ENCODE measurements at places on chromosomes 7 and 10.

- DNase-seq, result no peak
Observed at GRCh38 chr7:47782022-47782421, 166.2 kb downstream of the PKD1L1 start.

DNA sequence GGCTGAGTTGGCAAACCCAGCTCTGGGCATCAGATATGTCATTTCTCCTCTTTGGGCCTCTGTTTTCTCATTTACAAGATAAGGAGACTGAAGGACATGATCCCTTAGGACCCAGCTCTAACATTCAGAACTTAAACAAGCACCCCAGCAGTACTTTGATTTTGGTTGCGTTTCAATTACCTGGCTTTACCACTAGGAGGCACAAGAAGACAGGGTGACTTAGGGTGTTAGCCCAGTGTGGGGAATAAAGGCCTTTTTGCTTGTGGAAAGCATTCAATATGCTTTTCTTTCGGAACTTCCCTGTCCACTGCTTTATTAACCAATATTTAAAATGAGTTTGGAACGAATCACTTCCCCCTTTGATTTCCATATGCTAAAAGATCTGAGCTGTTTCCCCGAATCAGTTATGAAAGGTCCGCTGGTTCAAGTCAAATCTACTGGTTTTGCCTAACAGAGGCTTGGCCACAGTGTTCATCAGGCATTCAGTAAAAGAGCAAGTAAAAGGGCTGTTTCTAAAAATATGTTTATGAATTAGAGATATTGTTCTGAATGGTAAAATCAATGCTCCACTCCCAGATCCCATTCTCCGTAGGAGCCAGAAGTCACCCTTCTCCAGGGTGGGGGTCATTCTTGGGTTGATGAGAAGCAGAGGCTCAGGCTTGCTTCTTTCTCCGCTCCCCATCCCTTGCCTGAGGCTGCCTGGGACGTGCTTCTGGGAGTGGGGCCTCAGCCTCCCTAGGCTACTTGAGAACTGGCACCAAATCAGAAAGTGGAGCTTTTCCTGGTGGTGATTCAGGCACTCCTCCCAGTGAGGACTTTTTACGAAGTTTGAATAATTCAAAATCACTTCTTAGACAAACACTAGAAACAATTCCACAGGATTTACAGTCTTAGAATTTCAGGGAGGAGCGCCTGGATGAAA, 105.5 kb downstream of the MYOF start:
- DNase-seq, result no peak

DNA sequence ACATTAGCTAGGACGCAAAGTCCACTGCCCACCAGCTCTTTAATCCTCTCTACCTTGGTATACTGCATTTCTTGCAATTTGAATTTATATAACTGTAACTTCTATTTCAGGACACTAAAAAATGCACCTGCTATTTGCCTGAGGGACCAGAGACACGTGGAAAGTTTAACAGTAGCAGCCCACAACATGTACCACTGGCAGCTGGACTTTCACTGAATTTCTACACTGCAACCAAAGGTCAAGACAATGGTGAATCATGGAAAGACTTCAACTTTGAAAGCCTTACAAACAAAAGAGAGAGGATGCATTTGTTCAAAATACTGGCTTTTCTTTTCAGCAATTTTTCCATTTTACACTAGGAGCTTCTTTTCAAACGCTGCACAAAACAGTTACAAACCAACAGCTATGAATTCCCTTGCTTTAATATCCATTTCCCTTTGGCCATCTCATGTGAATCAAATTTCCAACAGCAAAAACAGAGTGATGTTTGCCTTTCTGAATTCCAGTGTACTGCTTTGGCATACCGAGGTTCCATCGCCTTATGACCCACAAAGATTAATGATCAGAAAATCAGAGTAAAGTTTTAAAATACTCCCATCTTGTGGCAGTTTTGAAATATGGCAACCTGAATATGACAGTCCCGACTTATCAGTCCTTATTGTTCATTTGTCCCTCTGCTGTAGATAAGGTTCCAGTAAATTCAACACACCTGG, 29.9 kb upstream of the HNRNPH3 start:
- DNase-seq, result no peak

- DNase-seq, result no peak
Observed at GRCh38 chr7:40922316-40922670, 780.6 kb downstream of the INHBA start.

DNA sequence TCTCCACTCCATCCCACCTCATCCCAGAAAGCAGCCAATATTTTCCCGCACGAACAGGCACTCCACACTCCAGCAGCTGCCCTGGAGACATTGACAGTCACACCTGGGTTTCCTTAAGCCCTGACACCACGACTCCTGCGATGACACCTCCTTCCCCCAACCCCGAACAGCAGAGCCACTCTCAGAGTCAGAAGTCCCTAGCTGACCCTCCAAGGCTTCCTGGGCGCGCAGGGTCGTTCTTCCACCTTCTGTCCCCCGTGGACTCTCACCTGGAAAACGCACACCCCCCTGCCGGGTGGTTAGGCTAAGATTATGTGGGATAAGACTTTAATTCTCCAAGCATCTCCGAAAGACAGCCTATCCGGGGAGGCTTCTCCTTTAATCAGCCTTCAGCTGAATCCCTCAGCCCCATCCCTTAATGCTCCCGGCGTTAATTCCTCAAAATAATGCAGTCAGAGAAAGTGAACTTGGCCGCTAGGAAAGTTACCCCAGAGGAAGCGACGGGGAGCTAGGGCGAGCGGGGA, 1.1 kb downstream of the DENND11 start:
- DNase-seq, result no peak

GRCh38 chr7:108014747-108015682, 12.1 kb upstream of the LAMB1 start:
- no peak for DNase-seq

DNA sequence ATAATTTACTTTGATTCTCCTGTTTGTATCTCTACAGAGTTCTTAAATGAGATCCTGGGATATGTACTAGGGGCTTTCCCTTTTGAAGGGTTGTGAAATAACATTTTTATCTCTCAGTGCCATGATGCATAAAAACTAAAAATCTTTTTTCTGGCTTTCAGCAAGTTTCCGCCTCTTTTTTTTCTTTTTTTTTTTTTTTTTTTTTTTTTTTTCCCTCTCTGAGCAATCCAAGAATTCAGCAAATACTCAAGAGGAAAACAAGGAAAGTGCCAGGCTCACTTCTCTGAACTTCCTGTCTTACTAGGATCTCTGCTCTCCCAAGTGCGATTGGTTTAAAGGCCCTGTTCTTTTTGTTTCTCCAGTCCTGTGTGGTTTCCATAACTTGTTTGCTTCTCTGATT, 79.9 kb downstream of the HYCC1 start:
- no peak for DNase-seq

DNA sequence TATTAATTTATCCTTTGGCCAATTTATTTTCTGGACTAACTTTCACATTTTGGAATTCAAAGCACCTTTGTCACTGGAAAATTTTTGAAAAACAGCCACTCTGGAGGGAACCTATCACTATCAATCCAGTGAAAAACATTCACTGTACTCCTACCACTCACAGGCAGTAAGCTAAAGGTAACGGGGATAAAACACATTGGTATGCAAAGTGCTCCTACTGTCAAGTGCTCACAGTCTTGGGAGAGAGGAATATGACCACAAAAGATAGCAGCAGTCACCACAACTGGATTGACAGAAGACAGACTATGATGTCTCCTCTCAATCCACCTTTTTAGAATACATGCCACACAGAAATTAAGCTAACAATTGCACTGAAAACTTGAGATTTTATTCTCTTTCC, 13.3 kb downstream of the GSAP start:
- DNase-seq, result no peak

DNA sequence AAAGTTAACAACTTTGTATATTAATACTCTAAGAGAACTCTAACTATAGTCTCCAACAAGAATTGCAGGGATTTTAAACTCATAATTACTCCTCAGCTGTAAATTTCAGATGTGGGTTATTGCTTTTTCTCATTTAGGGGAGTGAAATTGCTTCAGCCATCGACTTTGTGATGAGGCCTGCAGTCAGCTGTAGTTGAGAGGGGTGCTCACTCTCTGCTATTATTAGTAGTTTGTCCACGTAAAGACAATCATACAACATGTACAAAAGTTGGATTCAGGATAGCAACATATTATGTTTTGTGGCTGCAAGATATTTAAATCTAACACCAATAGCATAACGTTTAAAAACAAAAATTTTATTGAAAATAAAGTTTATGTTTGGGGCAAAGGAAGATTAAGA, 28.7 kb downstream of the HDAC9 start:
- no peak for DNase-seq

DNA sequence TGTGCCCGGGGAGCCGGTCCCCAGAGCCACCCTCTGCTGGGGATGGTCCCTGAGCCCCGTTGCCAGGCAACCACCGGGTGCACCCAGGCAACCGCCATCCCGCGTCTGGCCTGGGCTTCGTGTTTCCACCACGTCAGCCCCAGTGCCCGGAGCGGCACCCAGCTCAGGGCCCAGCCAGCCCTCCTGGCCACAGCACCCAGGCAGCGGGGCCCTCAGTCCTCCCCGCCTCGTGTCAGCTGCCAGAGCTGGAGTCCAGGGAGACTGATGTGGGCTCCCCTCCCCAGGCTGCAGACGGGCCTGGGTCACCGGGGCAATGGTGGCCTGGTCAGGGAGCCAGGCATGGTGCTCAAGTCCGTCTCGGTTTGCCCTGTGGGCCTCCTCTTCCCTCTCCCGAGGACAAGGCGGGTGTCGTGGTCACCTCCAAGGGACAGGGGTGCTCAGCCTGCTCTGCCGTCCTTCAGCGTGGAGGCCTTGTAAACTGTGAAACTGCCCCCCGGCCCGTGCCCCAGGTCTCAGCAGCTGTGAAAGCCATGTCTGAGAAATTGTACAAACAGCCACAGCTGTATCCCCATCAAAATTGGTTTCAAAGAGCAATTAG, 72.5 kb downstream of the MICALL2 start:
- no peak for DNase-seq

DNA sequence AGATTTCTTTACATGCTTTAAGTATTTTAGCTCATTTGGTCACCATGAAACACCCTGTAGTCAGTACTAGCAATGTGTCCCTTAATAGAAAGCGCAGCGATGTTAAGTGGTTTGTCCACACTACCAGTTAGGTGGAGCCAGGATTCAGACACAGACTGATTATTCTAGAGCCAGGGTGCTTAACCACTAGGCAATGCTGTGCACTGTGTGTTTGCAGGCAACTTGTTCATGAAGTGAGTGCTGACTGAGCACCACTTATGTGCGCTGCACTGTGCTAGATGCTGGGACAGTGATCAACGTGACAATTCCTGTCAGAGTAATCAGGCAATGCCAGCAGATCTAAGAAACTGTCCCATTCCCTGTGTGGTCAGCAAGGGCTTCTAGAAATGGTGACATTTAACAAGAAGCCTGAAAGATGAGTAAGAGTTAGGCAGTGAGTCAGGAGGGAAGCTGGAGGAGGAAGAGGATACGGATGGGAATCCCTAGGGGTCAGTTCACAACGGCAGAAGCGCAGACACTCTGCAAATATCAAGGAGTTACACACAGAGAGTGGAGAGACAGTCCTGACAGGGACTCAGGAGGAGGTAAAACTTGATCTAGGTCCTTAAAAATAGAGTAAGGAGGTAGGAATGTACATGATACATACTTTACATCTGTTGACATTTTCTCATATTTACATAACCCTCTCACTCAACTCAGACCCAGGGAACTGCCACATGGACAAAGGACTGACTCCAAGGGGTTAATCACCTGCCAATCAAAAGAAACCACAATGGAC, 69.7 kb upstream of the EGR2 start:
- no peak for DNase-seq

- DNase-seq, result no peak
Observed at GRCh38 chr7:93562936-93563335, 11.6 kb downstream of the CALCR start.

DNA sequence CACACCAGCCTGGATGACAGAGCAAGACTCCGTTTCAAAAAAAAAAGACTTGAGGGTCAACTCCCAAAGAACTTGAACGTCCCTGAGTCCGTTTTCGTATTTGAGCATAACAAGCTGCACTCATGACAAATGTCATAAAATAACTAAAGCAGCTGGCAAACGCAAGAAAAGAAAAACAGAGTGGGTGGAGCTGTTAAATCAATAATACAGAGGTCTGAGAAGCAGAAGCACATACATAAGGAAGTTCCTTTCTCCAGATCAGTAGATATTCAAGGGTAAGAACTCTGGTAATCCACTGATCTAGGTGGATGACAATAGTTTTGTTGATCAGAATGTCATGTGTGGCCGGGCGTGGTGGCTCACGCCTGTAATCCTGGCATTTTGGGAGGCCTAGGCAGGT, 150.1 kb downstream of the FAM107B start:
- DNase-seq, result no peak

DNA sequence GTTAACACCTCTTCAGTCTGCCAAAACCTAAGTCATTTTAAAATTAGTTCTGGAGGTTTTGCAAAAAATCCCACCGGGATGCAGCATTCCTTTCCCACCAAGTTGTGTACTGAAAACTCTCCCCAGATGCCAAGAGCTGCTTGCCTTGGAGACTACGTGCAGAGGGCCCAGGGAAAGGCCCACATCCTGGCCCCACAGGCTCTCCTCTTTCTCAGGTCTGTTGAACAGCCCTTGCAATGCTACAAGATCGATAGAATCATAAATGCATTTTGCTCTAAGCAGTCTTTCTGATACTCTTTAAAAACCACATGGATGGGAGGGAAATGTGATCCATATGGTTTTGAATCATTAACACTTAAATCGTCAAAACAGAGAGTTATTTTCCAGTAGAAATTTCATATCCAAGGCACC, 126.7 kb upstream of the ZMIZ1 start:
- no peak for DNase-seq

DNA sequence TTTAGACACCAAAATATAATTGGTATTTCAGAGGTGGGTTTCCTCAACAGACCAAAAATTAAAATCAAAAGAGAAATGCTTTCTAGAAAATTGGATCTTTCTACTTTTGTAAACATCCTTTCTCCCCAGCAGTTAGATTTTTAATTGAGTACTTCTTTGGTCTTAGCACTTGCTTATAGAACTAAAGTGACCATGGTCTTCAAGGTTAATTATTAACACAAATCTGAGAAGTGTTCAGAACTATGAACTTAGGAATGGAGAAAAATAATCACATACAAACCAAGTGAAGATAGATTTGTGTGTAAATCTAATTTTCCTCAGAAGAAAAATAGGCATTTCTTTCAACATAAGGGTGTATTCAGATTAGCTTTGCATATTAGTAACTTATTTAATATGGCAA, 355.4 kb downstream of the ELMO1 start:
- DNase-seq, result no peak

DNA sequence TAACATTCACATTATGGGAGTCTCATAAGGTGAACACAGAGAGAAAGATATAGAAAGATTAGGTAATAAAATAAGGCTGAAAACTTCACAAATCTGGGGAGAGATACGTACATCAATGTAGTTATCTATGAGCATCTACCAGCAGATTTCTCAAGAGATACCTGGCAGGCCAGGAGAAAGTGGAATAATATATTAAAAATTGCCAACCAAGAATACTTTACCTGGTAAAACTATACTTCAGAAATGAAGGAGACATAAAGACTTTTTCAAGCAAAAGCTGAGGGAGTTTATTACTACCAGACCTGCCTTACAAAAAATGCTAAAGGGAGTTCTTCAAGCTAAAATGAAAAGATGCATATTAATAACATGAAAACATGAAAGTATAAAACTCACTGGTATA, 78.8 kb upstream of the COMTD1 start:
- no peak for DNase-seq

Data from activated naive CD4-positive, alpha-beta T cell (primary cell).